Fibroblast of the aortic adventitia (primary cell): ENCODE measurements at places on chromosomes 1 and 21.

GRCh38 chr1:205772607-205773032 lies 2.7 kb downstream of the RAB29 start:
- no peak for DNase-seq

DNA sequence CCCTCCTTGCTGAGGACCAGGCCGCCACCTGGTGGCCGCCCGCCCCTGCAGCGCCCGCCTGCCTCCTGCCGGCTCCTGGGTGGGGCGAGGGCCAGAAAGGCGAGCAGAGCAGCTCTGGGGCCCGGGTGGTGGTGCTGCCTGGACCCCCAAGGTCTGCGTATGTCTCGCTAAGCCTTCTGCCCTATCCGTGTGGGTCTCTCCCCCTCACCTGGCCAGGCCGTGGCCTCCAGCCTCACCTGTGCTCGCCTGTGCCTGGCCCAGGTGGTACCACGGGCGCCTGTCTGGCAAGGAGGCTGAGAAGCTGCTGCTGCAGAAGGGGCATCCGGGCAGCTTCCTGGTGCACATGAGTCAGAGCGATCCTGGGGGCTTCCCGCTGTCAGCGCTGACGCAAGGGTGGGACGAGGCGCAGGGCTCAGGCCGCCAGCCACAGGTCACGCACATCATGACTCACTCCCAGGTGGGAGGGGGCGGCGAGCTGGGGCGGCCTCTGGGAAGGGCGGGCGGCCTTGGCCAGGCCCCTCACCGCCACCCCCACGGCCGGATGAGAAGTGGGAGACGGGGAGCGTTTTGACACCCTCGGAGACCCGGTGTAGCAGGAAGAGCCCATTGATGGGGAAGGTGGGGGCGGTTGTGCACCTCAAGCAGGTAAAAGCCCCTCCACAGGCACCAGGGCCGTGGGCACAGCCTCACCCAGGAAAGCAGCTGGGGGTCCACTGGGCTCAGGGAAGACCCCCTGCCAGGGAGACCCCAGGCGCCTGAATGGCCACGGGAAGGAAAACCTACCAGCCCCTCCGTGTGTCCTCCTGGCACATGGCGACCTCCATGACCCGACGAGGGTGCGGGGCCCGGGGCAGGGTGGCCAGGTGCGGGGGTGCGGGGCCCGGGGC lies 9.9 kb downstream of the RNF223 start:
- peak; percentile 65 for DNase-seq

DNA sequence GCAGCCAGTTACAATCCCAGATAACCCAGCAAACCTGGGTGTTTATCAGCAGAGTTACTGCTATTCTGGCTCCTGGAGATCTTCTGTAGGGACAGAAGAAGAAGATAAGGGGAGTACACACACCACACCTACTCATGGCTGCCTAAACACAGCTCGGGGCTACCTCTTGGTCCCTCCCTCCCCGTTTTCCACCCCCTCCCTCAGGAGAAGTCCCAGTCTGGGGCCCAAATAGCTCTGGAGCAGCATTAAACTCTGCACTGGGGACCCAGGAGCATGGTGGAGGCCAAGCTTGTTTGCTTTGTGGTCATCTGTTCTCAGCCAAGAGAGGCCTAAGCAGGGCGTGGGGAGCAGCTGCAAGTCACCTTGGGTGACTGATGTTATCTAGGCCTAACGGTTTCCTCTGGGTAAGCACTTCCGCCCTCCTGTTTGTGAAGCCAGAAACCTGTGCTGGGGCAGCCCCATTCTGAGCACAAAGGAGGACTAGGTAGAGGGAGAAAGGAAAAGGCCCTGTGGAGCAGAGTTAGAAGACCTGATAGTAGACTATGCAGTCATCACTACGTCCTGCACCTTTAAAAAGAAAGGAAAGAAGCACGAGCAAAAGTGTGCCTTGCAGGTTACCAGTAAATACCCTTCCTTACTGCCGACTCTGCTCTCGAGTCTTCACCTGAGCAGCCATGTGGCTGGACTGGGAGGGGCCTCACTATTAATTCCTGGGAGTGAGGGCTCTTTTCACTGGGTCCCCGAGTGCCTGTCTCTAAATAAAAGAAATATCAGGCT lies 2.0 kb upstream of the RCSD1 start:
- no peak for DNase-seq

- DNase-seq: peak; percentile 29
Measured at GRCh38 chr1:95084317-95085176, 11.8 kb upstream of the ALG14 start.

GRCh38 chr1:22825486-22826189 lies 115.0 kb downstream of the EPHB2 start:
- DNase-seq: no peak

DNA sequence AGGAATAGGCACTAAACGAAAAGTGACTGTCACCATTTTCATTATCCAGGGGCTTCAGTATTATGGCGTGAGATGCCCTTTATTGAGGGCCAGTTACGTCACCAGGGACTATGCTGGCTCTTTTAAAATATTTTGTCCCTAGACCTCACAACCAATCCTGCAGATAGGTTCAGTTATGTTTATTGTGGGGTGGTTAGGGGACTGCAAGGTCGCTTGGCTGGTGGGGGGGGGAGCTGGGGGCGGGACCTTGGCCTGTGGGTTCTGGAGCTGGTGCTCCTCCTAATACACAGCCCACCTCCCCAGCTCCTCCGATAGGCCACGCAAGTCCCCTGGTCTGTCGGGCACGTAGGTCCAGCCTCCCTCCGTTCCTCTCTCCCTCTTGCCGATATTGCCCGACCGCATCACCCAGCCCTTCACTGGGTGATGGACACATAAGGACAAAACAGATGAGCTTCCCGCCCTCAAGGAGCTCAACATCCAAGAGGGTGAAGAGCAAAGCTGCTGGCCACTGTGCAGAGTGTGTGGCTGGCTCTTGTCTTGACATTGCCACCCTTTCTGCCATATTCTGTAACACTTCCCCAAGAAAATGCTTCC lies 271.8 kb downstream of the MATN1 start:
- DNase-seq: no peak

DNA sequence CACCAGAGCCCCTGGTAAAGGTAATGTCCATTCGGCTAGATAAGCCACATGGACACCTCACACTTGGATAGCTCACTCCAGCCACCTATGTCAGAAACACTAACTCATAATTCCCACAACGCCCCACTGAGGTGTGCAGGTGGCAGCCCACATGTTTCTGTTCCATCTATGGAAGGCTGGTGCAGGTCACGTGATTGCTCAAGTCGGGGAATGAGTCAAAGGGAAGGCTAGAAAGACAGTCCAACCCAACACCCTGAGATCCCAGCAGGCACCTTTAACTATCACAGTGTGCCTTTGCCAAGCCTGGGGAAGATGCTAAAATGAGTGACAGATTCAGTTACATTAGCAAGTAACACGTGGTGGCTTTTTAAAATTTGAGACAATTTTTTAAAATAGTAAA lies 45.3 kb upstream of the KCNE1 start:
- DNase-seq: no peak

GRCh38 chr1:197913495-197914276 lies 3.5 kb upstream of the LHX9 start:
- no peak for DNase-seq

DNA sequence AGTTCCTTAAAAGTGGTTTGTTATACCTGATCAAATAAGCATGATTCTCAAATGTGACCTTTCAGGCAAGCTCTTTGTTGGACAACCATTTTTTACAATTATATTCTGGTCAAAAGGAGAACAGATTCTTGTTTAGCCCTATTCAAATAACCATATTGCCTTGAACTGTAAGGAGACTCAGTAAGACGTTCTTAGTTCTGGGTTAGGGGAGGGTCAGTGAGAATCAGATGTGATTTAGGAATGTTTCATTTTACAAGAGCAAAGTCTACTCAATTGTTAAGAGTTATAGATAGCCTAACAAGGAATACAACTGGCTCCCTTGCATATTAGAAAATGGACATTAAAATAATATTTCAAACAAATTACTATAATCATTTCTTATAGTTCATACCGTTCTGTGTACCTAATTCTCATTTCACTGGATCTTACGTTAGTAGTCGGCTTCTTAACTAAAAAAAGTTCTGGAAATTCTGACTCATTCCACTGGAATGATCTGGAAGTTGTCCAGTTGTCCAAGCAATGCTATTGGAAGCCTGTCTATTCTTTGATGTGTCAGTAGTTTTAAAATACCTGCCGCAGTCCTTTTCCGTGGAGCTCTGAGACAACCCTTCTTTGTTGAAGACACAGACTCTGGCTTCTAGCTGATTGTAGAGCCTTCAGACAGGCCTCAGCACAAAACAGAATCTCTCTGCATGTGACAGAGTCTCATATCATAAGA lies 88.8 kb downstream of the MAST2 start:
- DNase-seq: peak; percentile 94

DNA sequence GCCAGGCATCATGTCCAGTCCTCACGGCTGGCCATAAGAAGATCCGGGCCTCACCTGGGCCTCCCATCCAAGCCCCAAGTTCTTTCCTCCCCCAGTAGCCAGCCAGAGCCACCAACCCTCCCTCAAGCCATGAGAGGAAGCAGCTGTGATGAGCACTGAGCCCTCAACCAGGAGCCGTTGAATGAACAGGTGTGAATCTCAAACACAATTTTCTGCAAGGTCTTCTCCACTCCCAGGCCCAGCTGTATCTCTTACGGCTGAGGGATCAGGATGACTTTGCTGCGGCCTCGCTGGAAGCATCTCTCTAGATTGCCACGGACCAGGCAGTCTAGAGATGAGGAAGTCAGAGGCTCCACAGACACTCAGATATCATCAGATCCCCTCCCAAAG lies 9.8 kb upstream of the CLDN14 start:
- DNase-seq: no peak

GRCh38 chr1:111720274-111720976 lies 18.8 kb downstream of the INKA2 start:
- DNase-seq: no peak

- DNase-seq: peak; percentile 96
Measured at GRCh38 chr1:205172729-205173366, 38.7 kb downstream of the DSTYK start.

- DNase-seq: peak; percentile 67
Measured at GRCh38 chr21:44927587-44928461, 7.1 kb upstream of the ITGB2 start.

- DNase-seq: peak; percentile 47
Measured at GRCh38 chr1:170666541-170667254, 2.8 kb downstream of the PRRX1 start.

DNA sequence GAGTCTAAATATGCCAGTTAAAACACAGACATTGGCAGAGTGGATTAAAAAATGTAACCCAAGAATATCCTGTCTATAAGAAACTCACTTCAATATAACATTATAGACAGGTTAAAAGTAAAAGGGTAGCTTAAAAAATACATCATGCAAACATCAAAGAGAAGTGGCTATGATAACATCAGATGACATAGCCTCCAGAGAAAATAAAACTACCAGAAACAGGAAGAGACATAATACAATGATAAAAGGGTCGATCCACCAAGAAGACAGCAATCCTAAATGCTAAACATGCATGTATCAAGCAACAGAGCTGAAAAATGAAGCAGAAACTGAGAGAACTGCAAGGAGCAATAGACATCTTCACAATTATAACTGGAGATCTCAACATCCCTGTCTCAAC lies 190.2 kb upstream of the NR5A2 start:
- no peak for DNase-seq

GRCh38 chr21:33650230-33650629 lies 7.9 kb downstream of the ITSN1 start:
- DNase-seq: no peak

DNA sequence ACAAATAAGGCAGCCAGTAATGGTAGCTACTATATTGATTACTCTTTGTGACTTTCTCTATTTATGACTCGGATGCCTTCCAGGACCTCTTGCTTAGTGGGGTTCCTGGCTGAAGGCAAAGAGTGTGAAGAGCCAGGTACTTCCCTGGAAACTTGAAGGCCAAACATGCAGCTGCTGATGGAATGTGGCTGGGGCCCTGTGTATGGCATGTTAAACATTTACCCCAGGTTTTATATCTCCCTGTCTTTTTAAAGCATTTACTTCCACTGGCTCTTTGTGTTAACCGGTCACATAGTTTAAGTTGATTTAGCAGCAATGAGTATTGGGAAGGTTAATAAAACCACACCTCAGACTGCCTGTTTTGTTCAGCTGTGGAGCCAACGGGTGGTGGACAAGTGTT lies 45.7 kb upstream of the PAXBP1 start:
- no peak for DNase-seq

GRCh38 chr1:66933887-66934700 lies 9.3 kb downstream of the MIER1 start:
- no peak for DNase-seq

GRCh38 chr1:30321996-30322858 lies 401.2 kb downstream of the MATN1 start:
- DNase-seq: no peak

GRCh38 chr1:48726557-48727215 lies 50.0 kb downstream of the BEND5 start:
- no peak for DNase-seq

- no peak for DNase-seq
Measured at GRCh38 chr1:214124281-214124805, 136.6 kb downstream of the PROX1 start.
